ENCODE measurements at places on chromosomes 4 and X.

- no peak for DNase-seq
Measured at GRCh38 chrX:15207994-15208393, 61.9 kb downstream of the ASB9 start.

DNA sequence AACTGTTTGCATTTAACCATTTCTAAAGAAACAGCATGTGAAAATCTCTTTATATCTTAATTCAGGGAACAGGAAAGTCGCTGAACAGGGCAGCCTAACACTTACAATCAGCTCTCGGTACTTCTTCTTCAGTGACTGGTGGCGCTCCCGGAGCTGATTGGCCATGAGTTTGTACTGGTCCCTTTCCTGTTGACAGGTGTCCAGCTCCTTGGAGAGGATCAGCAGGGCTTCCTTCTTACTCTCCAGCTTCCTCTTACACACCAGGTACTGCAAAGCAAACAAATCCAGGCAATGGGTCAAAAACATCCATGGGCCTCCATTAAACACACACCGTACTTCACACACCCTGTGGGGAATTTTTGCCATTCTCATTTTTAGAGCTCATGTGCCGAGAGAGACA, 36.4 kb downstream of the CCDC149 start:
- DNase-seq = no peak

DNA sequence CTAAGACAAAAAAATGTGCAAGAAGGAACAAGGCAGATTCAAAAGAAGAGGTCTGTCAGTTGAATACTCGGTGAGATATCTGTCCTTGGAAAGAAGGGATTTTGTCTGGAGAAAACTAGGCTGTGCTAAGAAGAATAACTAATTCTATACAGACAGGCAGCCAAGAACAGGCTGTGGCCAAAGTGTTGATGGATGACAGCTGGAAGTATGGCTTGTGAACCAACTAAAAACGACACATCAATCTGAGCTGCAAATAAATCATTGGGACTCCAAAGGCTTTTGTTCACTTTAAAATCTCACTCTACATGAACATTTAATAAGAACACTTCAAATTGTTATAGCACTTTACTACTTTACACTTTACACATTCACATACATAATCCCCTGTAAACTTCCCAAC, 70.5 kb upstream of the IGSF1 start:
- DNase-seq = no peak

- DNase-seq = no peak
Measured at GRCh38 chr4:57109411-57109846, 756 bp downstream of the IGFBP7 start.

DNA sequence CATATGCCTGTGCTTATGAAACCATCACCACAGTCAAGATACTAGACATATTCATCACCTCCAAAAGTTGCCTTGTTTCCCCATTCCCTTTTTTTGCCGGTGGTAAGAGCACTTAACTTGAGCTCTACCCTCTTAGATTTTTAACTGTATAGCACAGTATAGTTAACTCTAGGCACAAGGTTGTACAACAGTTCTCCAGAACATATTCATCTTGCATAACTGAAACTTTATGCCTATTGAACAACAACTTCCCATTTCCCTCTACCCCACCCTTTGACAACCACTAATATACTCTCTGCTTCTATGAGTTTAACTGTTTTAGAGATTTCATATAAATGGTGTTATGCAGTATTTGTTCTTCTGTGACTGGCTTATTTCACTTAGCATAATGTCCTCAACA, 119.3 kb downstream of the ASB9 start:
- no peak for DNase-seq

DNA sequence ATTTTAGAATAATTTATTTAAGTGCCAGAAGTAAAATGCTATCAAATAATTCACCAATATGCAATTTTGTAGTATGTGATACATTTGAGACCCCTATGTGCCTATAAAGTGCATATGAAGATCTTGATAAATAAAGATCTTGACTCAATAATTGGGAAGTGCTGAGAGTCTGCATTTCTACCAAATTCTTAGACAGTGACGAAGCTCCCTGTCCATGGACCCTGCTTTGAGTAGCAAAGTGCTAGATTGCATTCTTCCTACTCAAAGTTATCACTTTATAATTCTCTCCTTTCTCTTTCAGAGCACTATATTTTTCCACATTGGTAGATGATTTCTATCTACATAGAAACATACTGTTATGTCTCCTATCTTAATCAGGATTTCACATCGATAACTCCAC, 1393.9 kb downstream of the ARAP2 start:
- DNase-seq = no peak

DNA sequence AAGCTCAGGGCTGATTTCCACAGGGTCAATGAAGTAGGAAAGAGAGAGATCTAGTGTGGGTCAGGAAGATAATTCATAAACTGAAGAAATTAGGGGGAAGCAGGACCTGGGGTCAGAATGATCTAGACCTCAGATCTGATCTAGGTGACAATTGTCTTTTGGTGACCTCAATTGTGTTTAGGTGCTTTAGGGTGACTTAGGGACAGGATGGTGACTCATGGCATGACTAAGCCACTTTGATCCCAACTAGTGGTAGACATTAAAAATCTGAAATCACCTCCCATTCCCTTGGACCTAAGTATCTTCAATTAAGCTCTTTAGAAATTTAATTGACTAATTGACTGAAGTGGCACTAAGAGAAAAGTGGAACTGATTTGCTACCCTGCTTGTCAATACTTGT, 36.7 kb upstream of the GRXCR1 start:
- DNase-seq = no peak

Data from globus pallidus (tissue), 1 donor.